Osteocyte (in vitro differentiated cells): ENCODE measurements at places on chromosomes 13 and 19.
A peak's percentile ranks its signal among the peaks of the same experiment; 100 is the strongest.

GRCh38 chr13:109451726-109452125 is 334.7 kb downstream of the IRS2 start:
- peak overlapping the region; percentile 79 for H3K27ac ChIP-seq
- H3K4me1 ChIP-seq = peaks cover 36% of the 10 kb centered on the region
- DNase-seq = no peak
- peaks cover 2% of the 10 kb centered on the region for H3K36me3 ChIP-seq
- H3K4me3 ChIP-seq = no peak overlapping the region

- no peaks in the 10 kb centered on the region for H3K4me1 ChIP-seq
- peaks cover 60% of the 10 kb centered on the region for H3K27me3 ChIP-seq
- H3K27ac ChIP-seq = no peak overlapping the region
- DNase-seq = no peak
- no peaks in the 10 kb centered on the region for H3K36me3 ChIP-seq
Observed at GRCh38 chr13:39130301-39130700, 92.0 kb downstream of the NHLRC3 start.

- H3K27ac ChIP-seq = no peak overlapping the region
- H3K27me3 ChIP-seq = no peaks in the 10 kb centered on the region
- H3K4me1 ChIP-seq = peaks cover 15% of the 10 kb centered on the region
- H3K4me3 ChIP-seq = no peak overlapping the region
Observed at GRCh38 chr13:111304041-111304544, 16.3 kb upstream of the TEX29 start.

DNA sequence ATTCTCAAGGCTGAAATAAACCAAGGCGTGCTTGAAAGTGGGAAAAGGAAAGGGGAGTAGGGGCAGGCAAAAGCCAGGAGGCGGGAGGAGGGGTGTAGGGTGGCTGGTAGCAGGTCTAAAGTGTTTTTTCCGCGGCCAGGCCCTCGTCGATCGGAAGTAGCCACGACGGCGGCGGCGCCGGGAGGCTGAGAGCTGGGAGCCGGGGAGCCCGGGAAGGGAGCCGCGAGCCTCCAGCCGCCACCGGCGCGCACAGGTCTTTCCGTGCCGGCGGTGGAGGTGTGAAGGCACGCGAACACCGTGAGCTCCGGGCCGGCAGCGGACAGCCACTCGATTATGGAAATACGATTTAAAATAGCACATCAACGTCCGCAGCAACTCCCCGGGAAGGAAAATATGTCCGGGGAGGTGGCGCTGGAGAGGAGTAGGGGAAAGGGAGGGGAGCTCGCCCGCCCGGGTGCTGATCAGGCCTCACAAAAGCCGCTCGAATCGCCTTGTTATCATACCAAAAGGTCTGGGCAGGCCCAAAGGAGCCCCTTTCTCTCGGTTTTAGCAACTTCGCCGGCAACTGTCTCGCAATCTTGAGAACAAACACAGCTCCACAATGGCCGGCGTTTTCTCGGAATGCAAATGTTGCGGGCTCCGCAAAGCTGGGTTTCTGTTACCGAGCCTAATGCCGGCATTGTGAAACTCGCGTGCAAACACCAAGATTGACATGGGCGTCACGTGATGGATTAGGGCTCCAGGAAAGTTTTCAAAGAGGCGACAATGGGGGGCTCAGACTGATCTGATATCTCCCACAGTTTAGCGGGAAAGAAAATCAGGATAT is 2.9 kb upstream of the PCDH8 start:
- peak overlapping the region; percentile 69 for H3K27ac ChIP-seq
- no peaks in the 10 kb centered on the region for H3K36me3 ChIP-seq
- peaks cover 41% of the 10 kb centered on the region for H3K27me3 ChIP-seq
- peaks cover 22% of the 10 kb centered on the region for H3K4me1 ChIP-seq

- peaks cover 27% of the 10 kb centered on the region for H3K4me1 ChIP-seq
- H3K4me3 ChIP-seq = no peak overlapping the region
- DNase-seq = peak; percentile 89
- peaks cover 8% of the 10 kb centered on the region for H3K27me3 ChIP-seq
- H3K36me3 ChIP-seq = no peaks in the 10 kb centered on the region
Observed at GRCh38 chr13:76965759-76966421, 17.6 kb downstream of the ACOD1 start.

DNA sequence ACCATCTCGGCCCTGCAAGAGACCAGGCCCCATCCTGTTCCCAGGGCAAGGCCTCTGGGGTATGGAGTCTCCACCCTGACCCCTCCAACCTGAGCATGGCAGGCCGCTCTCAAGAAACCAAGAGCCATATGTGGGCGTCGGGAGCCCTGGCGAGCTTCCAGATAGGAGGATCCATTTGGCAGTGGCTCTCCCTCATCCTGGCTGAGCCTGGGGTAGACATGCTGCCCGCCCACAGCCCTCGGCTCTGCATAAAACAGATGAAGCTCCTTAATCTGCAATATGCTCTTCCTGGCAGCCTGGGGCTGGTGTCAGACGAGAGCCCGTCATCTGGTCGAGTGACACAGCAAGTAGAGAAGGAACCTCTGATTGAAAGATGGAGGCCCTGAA is 6.1 kb downstream of the ATP13A1 start:
- H3K36me3 ChIP-seq = peaks cover 35% of the 10 kb centered on the region
- H3K27me3 ChIP-seq = no peaks in the 10 kb centered on the region
- peaks cover 15% of the 10 kb centered on the region for H3K4me1 ChIP-seq
- DNase-seq = no peak

GRCh38 chr13:24938966-24939365 is 157.0 kb upstream of the PABPC3 start:
- no peak overlapping the region for H3K27ac ChIP-seq
- DNase-seq = no peak
- H3K4me1 ChIP-seq = no peaks in the 10 kb centered on the region
- H3K36me3 ChIP-seq = no peaks in the 10 kb centered on the region

DNA sequence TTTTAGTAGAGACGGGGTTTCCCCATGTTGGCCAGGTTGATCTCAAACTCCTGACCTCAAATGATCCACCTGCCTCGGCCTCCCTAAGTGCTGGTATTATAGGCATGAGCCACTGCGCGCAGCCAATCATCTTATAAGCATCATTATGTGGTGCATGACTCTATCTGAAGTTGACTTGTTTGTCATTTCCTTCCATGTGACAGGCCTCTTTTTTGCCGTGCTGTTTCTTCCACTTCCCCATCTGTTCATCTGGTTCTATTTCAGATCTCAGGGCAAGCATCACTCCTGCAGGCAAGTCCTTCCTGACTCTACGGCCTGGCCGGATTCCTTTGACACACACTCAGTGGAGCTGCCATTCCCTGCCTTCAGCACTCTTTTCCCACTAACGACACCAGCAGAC is 15.2 kb downstream of the COL5A3 start:
- H3K4me1 ChIP-seq = peaks cover 3% of the 10 kb centered on the region
- H3K4me3 ChIP-seq = no peak overlapping the region
- H3K27ac ChIP-seq = no peak overlapping the region
- H3K36me3 ChIP-seq = peaks cover 37% of the 10 kb centered on the region
- no peak for DNase-seq
- H3K27me3 ChIP-seq = no peaks in the 10 kb centered on the region

DNA sequence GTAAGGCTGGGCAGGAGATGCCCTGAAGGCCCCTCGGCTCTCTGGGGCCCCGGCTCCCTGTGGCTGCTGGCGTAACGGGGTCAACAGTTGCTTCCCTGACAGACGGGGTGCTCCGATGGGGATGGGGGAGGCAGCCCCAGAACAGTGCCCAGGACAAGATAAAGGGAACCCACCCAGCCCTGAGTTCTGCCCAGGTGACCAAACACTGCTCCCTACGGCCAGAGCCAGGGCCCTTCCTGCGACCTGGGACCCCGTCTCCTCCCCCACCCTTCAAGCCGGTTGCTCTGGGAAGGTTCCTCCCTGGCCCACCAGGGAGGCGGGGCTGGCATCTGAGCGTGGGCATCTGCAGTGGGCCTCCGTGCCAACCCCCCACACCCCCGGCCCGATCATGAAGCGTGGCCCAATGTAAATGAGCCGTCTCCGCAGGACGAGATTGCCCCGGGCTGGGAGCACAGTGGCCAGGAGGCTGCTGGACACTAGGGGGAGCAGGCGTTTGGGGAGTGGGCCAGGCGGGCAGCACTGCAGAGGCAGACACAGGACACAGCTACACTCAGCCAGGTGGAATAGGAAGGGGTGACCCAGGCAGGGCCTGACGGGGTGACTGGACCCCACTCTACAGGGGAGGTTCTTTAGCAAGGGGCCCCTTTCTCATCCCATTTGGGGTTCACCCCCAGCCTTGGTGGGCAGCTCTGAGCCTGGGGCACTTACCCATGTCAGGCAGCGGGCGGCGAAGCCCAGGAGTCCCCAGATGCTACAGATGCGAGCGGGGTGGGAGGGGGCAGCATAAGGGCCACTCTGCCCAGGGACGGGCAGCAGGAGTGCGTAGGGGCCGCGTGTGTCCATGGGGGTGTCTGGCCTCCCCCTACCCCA is 1.2 kb upstream of the NKPD1 start:
- peaks cover 5% of the 10 kb centered on the region for H3K4me1 ChIP-seq
- H3K36me3 ChIP-seq = no peaks in the 10 kb centered on the region
- no peak for DNase-seq
- H3K4me3 ChIP-seq = no peak overlapping the region
- H3K27ac ChIP-seq = no peak overlapping the region

DNA sequence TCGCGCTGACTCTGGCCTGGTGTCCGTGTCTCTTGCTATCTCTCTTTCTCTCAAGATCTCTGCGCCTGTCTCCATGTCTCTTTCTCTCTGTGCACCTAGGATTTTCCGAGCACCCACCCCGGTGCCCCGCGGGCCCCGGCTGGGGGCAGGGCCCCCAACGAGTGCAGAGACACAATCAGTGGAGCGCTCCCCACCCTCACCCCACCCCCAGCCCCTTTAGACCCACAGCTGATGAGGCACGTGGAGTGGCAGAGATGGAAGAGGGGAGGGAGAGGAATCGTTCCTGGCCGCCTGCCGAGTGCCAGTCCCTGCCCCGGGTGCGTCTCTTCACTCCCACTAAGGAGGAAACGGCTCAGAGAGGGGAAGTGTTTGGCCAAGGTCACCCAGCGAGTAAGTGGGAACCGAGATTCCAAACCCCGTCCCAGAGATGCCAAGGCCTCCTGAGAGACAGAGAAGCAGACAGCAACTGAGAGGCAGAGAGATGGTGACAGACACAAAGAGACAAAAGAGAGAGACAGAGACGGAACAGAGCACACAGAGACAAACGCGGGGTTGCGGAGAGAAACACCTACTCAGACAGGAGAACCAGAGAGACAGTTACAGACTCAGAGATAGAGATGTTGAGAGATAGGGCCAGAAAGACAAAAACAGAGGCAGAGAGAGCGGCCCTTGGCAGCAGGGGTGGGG is 626 bp upstream of the BCL3 start:
- H3K36me3 ChIP-seq = peaks cover 5% of the 10 kb centered on the region
- H3K27ac ChIP-seq = peak overlapping the region; percentile 97
- H3K27me3 ChIP-seq = no peaks in the 10 kb centered on the region
- H3K4me3 ChIP-seq = peak overlapping the region; percentile 84
- peak; percentile 87 for DNase-seq

- peaks cover 19% of the 10 kb centered on the region for H3K4me1 ChIP-seq
- H3K27me3 ChIP-seq = no peaks in the 10 kb centered on the region
- H3K4me3 ChIP-seq = peak overlapping the region; percentile 54
- no peak for DNase-seq
- H3K27ac ChIP-seq = no peak overlapping the region
Observed at GRCh38 chr19:16895467-16896145, 6.8 kb downstream of the F2RL3 start.

DNA sequence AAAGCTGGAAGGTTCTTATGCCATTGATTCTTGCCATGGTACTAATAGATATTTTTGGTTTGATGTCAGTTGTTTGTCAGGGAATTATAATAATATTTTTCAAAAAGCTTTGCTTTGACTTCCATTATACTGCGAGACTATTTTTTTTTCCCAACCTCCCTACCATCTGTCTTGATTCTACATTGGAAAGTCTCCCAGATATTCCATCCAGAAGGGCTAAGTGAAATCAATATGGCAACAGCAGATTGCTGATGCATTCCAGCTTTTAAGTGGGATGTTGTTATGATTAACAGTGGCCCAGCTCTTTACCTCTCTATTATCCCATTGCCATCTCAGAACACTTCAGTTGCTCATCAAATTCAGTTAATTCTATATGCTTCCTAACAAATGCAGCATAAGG is 247.4 kb downstream of the OXGR1 start:
- no peaks in the 10 kb centered on the region for H3K4me1 ChIP-seq
- H3K27me3 ChIP-seq = peaks cover 23% of the 10 kb centered on the region
- DNase-seq = no peak
- H3K4me3 ChIP-seq = no peak overlapping the region
- H3K27ac ChIP-seq = no peak overlapping the region

DNA sequence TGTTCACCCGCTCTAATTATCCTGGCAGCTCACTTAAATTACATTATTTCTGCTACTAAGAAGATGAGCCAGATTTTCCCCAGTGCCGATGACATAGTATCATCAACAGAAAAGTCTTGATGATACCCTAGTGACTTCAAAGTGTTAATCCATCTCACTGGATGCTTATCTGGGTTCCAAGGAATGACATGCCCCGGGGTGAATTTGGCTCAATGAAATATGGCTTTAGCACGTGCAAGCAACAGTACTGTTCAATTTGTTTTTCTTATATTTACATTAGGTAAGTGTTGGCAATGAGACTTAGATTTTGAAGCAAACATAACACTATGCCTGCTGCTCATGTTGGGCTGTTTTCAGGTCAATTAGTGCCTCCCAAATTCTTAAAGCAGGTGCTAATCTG is 548.2 kb upstream of the SLITRK1 start:
- no peaks in the 10 kb centered on the region for H3K27me3 ChIP-seq
- H3K27ac ChIP-seq = peak overlapping the region; percentile 80
- peaks cover 35% of the 10 kb centered on the region for H3K4me1 ChIP-seq

- peak overlapping the region; percentile 78 for H3K27ac ChIP-seq
- no peak overlapping the region for H3K4me3 ChIP-seq
- DNase-seq = no peak
- H3K36me3 ChIP-seq = no peaks in the 10 kb centered on the region
- no peaks in the 10 kb centered on the region for H3K27me3 ChIP-seq
Observed at GRCh38 chr19:1181606-1182005, 7.5 kb upstream of the SBNO2 start.

DNA sequence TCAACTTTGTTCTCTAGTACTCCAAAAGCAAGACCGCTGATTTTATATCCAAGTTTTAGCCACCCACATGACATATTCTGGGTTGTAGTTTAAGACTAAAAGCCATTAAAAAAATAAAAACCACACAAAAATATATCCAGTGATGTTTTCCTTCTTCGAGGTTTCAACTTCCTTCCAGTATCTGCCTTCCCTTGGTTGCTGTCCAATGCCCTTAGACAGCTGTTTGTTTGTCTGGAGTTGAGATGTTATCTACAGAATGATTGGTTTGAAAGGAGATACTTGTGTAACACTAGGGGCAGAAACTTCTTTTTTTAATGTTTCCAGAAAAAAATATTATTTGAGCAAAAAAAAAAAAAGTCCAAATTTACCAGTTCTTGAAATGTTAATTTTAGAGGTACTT is 591.5 kb upstream of the PCDH9 start:
- no peaks in the 10 kb centered on the region for H3K27me3 ChIP-seq
- H3K4me3 ChIP-seq = no peak overlapping the region
- H3K27ac ChIP-seq = no peak overlapping the region

- H3K27ac ChIP-seq = peak overlapping the region; percentile 61
- peaks cover 7% of the 10 kb centered on the region for H3K36me3 ChIP-seq
- no peak overlapping the region for H3K4me3 ChIP-seq
- no peak for DNase-seq
Observed at GRCh38 chr19:6232601-6233055, 47.1 kb downstream of the MLLT1 start.
